ENCODE measurements at places on chromosomes 16 and 17. TPM values are rescaled to one million over a fixed set of nuclear protein-coding genes. Genes with fewer than 3 reads are reported as not detected.
A peak's percentile ranks its signal among the peaks of the same experiment; 100 is the strongest.

The TEX19 gene
- not detected for polyA plus RNA-seq

The SULT1A2 gene
- polyA plus RNA-seq: 5.7 TPM

GRCh38 chr16:69293401-69293800, 17.7 kb upstream of the VPS4A start:
- DNase-seq: no peak

The IL21R gene
- 0.39 TPM for polyA plus RNA-seq

- no peak for DNase-seq
Observed at GRCh38 chr16:11799509-11800381, 2.7 kb upstream of the ZC3H7A start.

The DNASE1L2 gene
- 0.91 TPM for polyA plus RNA-seq

- DNase-seq: no peak
Observed at GRCh38 chr16:67229906-67230808, 3.2 kb downstream of the TMEM208 start.

DNA sequence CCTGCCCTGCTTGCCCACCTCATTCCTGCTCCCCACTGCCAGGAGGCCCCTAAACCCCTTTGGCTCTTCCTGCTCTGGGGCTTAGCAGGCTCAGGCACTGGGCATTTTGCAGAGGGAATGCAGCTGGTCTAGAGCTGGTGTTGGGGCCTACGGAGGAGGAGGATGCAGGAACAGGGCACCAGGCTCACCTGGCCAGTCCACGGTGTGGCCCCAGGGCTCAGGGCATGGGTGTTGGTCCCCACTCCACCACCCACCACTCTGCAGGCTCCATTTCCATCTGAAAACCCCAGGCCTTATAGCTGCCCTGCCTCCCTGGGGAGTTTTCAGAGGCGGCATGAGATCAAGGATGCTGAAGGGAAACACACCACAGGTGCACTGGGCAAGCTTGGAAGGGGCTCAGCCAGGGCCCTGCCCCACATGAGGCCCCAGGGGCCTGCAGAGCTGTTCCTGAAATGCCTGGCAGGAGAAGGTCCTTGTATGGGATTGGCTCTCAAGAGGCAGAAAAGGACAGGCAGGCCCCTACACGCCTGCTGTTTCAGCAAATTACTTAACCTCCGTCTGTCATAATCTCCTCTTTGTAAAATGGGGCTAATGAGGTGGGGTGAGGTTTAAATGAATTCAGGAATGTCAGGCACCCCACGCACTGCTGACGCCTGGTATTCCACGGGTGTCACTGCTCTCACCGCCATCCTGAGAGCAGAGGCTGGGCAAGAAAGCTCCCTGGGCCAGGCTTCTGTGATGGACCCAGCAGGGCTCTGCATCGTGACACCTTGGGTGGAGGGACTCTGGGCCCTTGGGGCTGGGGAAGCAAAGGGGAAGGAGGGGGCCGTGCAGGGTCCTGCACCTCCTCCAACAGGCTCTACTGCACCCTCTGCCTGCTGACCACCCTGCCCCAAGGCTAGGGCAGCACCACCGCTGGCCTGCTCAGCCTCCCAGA, 9.3 kb downstream of the SLC47A2 start:
- DNase-seq: no peak

DNA sequence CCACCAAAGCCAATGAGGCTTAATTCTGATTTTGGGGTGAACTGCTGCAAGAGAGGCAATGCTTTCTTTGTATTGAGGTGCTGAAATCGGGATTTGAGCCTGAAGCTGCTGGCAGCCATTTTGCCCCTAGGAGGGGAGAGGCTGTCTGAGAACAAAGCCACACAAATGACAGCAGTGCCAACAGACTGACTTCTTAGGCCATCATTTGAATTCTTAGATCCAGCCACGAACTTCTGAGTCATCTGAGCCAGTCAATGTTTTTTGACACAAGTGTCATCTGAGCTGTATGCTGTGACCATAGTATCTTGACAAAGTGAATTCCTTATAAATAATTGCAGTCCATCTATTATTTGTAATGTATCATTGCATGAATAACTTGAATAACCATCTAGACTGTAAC, 29.0 kb downstream of the HYDIN start:
- DNase-seq: no peak

GRCh38 chr17:58191241-58191896, 1.2 kb upstream of the EPX start:
- peak; percentile 35 for DNase-seq

- no peak for DNase-seq
Observed at GRCh38 chr17:65956814-65957213, 235.1 kb downstream of the CEP112 start.

- no peak for DNase-seq
Observed at GRCh38 chr16:84085773-84086172, 31.0 kb downstream of the MBTPS1 start.

The SYNGR3 gene
- polyA plus RNA-seq: 4.2 TPM

GRCh38 chr16:10992112-10992511, 47.7 kb downstream of the CLEC16A start:
- DNase-seq: no peak

DNA sequence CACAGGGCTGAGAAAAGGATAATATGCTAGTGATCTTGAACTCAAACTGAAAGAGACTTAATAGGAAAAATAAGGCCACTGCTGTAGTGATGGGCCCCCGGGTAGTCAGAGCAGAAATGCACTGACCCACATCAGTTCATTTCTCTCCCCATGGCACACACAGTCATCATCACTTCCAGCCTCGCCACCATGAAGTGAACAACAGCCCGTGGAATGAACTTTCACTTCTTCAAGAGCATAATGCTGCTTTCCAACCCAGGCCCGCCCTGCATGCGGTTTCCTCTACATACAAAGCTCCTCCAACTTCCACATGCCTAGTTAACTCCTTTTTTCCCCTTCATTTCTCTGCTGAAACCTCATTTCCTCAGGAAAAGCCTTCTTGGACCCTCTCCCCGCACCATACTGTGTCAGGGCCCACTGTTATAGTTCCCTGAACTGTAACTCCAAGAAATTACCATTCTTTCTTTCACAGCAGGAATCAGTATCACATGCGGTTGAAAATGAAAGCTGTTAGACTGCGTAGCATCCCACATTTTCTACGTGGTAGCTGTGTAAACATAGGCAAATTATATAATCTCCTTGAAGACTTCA, 65.8 kb upstream of the SMIM36 start:
- DNase-seq: peak; percentile 20

DNA sequence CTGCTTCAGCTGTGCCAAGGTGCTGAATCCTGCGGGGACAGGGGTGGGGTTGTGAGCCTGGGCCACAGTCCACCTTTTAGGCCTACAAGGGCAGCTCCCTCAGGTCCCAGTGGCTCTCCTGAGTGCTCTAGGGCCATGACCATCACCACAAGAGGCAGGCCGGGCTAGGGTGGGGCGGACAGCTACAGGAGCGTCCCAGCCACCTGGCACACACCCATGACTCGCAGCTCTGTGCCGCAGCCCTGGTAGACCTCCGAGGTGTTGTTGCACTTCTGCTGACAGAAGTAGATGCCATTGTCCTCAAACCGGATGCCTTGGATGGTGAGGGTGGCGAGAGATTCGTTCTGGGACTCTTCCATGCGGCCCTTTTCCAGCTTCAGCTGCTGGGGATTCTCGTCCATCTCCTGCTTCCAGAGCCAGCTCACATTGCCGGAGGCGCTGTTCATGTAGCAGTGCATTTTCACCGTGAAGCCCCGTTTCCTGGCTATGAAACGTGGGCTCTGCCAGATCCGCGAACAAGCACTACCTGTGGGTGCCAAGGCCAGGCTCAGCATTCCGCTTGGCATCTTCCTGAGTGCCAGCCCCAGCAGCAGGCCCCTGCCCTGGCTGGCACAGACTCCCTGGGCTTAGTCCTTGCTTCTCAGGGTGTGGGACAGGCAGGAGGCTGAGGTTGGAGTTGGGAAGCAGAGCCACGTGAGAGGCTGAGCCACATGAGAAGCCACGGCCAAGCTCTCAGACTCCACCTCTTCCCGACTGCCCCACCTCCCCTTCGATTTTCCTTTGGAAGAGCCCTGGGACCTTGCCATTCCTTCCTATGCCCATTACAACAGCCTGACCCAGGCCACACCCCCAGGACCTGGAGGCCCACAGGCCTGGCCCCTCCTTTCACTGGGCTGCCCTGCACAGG, 2.0 kb downstream of the CD79B start:
- DNase-seq: no peak
